ENCODE measurements at places on chromosomes 6 and 20.

DNA sequence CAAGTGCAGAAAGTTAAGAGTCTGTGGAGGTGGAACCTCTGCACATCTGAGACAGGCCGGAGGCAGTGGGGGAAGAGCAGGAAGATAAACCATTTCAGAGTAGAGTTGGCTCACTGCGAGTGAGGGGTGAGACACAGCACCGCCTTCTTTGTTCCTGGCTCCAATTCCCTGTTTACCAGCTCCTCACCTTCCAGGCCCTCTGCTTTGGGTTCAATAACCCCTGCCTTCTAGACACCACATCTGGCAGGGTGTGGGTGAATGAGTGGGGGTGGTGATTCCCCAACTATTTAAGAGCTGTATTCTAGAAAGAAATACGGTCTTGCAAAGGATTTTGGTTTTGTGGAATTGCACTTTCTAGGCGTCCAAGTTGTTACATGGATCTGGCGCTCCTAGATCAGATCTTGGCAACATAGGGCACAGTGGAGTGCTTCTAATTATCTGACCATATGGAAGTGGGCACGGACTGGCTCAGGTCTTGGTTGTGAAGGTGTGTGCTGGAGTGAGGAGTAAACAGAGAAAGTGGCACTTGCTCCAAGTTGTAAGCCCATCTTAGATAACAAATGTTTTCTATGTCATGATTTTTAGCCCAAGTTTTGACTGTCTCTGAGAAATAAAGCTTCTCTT, 141.6 kb upstream of the NRN1 start:
- no peak for DNase-seq

GRCh38 chr6:42049948-42050296, 402 bp upstream of the TAF8 start:
- no peak for DNase-seq

DNA sequence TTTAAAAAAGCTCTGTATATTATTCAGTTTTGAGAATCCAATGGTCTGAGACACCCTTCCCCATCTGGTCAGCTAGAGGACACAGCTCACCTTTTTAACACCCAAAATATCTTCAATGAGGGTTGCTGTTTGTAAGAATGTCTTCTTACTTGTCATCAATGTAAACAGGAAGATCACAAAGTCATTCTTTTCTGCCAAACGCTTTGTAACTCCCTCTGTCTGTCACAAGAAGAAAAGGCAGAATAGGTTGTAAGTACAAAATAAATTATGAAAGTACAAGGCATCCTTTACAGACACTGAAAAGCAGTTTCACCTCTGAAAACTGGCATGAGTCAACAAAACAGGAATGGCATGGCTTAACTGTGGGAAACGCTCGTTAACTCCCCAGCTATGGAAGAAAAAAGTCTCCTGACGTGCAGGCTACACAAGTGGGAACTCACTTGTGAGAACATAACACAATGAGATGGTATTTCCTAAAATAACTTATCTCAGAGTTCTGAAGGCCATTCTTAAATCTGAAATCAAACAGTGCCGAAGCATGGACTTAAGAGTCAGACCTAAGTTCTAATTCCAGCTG, 42.7 kb downstream of the TRPC4AP start:
- DNase-seq = no peak

- no peak for DNase-seq
Observed at GRCh38 chr20:4134861-4135379, 119.6 kb upstream of the RNF24 start.

DNA sequence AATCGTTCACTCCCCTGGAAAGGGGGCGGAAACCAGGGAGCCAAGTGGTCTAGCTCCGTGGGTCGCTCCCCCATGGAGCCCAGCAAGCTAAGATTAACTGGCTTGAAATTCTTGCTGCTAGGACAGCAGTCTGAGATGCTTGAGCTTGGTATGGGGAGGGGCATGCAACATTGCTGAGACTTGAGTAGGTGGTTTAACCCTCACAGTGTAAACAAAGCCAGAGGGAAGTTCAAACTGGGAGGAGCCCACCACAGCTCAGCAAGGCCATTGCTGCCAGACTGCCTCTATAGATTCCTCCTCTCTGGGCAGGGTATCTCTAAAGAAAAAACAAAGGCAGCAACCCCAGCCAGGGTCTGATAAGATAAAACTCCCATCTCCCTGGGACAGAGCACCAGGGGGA, 43.2 kb downstream of the COL21A1 start:
- DNase-seq = no peak

DNA sequence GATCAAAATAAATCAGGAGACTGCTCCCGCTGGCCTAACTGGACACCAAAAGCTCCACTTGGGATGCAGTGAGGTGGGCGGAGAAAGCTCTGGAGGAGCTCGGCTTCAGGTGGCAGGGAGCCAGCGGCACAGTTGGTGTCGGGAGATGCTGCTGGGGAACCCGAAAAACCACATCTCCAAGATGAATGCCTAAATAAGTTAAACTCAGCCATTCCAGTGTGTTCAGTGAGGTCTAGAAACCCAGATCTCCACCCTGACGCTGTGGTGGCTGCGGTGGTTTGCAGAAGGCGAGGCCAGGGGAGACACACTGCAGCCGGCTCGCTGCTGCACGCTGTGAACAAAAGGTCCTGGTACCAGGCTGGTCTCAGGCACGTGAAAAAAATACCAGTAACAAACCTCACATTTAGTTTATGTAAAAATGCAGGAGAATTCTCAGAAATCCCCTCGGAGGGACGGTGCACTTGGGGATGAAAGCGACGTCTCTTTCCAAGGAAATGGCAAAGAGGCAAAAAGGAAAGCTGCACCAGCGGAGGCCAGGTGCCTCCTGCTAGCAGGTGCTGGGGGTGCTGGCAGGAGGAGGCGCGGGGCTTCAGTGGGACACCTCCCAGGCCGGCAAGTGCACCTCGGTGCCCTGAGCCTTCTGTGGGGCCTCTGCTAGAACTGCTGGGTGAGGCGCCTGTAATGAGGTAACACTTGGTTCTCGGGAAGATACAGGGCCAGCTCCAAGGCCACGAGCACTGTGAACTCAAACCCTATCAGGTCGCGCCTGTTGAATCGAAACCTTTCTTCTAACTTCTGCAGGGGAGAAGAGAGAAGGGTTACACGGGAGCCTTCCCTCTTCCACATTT, 3.6 kb downstream of the RPS21 start:
- no peak for DNase-seq

DNA sequence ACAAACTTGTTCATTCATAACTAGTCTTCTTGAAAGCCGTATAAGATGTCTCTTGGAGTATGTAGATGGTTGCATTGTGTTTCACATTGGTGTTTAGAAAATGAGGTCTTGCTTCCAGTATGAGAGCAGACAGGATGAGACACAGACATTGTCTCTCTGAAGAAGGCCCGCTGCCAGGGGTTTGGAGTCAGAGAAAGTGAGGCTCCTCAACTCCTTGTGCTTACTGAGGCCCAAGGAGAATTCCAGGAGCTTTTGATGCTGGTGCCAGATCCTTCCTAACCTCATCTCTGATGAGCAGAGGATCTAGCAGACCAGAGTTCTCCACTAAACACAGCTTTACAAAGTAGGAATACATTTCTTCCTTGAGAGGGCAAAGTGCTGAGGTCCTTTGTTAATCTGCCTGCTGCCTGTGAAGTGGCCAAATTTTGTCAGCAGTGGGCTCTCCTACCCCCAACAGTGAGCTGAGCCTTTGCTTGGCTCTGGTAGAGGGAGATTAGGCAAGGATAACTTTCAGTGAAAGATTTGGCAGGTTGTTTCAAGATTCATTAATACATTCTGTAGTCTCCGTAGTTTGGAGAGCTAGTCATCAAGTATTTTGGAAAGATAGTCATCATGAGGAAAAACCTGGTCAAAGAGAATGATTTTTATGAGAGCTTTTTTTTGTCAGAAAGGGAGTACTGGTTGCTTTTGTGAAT, 9.7 kb downstream of the MAPRE1 start:
- no peak for DNase-seq

DNA sequence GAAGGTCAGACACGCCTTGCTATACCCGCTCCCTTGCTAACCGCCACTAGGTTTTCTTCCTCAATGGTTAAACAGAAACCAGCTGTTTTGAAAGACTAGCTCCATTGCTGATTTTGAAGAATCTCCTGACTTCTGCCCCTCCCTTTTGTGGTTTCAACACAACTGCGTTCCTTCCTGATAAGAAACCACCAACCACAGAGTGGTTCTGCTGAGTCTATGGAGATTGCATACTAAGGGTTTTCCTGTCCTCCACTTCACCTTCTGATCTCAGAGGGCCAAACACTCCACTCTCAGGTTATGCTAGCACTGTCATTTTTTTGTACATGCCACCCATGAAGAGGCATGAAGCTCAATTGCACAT, 207.9 kb downstream of the MYLK4 start:
- DNase-seq = no peak

- DNase-seq = no peak
Observed at GRCh38 chr6:119043783-119044182, 34.7 kb downstream of the FAM184A start.

DNA sequence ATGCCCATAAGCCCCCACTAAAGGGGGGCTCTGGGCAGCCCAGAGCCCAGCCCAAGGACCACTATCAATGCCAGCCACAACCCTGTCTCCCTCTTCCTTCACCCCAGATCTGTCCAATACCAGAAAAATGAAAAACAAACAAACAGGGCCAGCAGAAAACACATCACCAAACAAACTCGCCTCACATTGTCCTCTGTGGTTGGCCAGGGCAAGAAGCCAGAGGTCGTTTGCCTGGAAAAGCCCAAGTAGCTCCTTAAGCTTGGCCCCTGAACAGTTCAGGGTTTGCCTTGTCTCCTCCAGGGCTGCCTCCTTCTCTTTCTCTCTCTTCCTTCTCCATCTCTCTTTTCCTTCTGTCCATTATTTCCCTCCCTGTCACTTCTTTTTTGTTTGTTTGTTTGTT, 10.1 kb upstream of the SCUBE3 start:
- no peak for DNase-seq

DNA sequence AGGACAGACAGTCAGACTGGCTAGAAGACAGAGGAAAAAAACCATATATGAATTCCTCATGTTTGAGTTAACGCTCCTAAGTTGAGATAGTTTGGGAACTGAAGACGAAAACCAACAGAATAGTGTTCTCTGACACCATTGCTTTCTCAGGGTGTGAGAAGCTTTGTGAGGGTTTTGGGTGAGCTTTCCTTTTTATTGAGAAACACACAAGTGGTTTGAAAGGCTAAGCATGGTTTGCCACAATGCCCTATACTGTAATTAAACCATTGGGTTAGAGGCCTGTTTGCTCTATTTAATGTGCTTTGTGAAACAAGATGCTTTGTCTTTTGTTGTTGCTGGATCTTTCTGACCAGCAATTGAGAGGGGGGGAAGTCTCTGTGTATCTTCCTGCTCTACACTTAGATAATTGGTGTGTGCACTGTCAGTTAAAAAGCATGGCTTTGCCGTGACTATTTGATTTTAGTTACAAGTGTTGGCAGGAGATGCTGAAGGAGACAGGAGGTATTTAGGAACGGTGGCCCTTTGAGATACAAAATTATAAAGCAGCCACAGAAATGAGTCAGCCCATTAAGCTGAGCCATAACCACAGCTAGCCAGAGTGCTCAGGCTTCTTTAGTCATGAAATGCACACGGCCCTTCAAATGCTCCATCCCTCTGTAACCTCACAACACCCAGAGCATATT, 273.0 kb upstream of the PREP start:
- DNase-seq = no peak

DNA sequence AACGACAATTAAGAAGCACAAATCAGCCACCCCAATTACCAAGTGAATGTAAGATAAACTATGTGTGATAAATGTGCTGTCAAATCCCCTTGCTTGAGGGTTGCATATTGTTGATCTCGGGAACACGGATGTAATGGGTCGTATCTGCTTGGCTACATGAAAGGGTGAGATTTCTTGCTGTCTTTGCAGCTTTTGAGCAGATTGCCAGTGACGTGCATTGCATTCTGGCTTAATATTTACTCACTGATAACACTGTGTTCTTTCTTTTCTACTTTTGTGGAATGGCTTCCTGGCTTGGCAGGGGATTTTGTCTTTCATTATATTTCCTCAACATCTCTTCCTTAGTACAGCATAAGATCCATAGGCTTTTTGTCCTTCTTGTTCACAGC, 10.5 kb upstream of the FAM210B start:
- DNase-seq = no peak

GRCh38 chr6:90890683-90891330, 303.9 kb upstream of the MAP3K7 start:
- DNase-seq = no peak

DNA sequence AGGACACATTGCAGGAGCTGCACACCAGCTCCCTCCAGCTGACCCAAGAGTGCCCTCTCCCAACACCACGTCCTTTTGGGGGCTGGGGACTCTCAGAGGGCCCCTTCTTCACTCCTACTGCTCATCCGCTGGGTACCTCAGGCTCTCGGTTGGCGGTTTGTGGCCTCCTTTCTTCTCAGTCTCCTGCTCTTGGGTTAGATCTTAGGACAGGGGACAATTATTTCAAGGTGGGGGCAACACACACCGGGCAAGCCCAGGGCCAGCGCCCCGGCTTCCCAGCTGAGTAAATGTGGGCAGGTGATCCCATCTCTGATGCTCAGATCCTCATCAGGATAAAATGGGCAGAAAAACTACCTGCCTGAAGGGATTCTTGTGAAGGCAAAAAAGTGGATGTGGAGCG, 1.1 kb downstream of the TCF15 start:
- no peak for DNase-seq

DNA sequence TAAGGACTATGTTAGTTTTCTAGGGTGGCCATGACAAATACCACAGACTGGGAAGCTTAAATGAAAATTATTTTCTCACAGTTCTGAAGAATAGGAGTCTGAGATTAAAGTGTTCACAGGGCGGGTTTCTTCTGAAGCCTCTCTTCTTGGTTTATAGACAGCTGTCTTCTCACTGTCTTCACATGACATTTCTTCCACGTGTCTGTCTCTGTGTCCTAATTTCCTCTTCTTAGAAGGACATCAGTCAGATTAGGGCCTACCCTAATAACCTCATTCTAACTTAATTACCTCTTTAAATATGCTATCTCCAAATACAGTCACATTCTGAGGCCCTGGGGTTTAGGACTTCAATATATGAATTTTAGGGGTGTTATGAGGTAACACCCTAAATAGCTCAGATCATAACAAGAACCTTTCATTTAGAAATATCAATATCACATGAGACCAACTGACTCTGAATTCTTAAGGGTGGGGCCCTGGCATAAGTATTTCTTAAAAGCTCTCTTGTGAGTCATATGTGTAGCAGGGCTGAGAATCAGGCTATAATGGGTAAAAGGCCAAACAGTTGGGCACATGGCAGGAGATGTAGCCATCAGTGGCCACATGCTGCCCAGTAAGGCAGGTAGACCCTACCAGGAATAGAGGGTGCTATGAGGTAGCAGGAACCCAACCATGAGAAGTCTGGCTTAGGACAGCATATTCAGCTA, 62.0 kb upstream of the TENT5A start:
- no peak for DNase-seq

- DNase-seq = no peak
Observed at GRCh38 chr6:40285535-40285934, 301.6 kb downstream of the LRFN2 start.

GRCh38 chr6:125027287-125027686, 65.0 kb downstream of the RNF217 start:
- DNase-seq = no peak
